IMR-90 (cell line): ENCODE measurements at places on chromosomes 3 and 15. TPM values are rescaled to one million over a fixed set of nuclear protein-coding genes. Genes with fewer than 3 reads are reported as not detected.

DNA sequence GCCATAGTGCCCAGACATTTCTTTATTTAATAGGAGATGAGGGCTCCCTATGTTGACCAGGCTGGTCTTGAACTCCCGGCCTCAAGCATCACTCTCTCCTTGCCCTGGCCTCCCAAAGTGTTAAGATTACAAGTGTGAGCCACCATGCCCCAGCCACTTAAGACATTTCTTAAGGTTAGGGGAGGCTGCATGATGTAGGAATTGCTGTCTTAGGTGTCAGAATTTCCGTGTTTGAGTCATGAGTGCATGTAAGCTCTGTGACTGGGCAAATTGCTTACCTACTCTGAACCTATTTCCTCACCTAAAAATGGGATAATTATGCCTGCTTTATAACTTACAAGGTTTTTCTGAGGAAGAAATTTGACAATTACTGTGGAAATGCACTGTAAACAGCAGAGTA is 34.2 kb upstream of the SIAH2 start:
- H3K4me3 ChIP-seq: no peak overlapping the region
- H3K36me3 ChIP-seq: no peaks in the 10 kb centered on the region
- H3K27me3 ChIP-seq: peaks cover 20% of the 10 kb centered on the region
- H3K27ac ChIP-seq: no peak overlapping the region
- H3K4me1 ChIP-seq: no peaks in the 10 kb centered on the region

DNA sequence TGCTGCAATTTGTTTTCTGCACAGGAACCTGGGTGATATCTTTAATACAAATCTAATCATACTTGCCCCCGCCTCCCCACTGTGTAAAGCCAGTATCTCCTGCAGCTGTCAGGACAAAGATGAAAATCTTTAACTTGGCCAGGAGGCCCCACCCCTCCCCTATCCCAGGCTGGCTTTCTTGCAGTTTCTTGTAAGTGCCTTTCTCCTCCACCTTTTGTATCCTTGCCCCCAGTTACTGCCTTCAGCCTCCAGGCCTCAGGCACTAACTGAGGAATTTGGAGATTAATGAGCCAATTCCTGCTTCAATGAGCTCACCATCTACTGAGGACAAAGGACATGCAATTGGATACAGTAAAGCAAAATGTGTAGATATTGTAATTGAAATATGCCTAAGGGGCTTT is 6.5 kb downstream of the GCSAM start:
- DNase-seq: peak; percentile 21
- H3K4me3 ChIP-seq: no peak overlapping the region
- peaks cover 4% of the 10 kb centered on the region; the same call in 1 of the 2 replicates for H3K4me1 ChIP-seq
- H3K36me3 ChIP-seq: no peaks in the 10 kb centered on the region; the same call in 1 of the 2 replicates

- H3K27ac ChIP-seq: no peak overlapping the region
- no peaks in the 10 kb centered on the region for H3K27me3 ChIP-seq
Observed at GRCh38 chr3:34988296-34988695, 651.0 kb upstream of the ARPP21 start.

DNA sequence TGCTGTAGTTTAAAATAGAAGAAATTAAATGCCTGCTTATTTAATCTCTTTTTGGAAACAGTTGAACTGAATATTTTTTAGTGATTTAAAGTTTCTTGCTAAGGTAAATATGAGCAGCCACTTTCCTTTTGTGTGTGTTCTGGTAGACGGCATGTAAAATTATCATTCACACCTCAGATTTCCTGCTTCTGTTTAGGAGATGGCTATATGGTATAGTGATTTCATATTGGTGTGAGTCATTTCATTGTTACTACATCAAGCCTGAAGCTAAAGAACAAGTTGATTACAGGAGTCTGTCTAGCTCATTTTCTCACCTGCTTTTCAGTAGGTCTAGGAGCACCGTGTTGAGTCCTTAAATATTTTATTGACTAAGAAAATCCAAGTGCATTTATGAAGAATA is 2.2 kb downstream of the LRCH3 start:
- H3K4me3 ChIP-seq: no peak overlapping the region
- H3K27me3 ChIP-seq: no peaks in the 10 kb centered on the region
- no peak overlapping the region for H3K27ac ChIP-seq
- H3K36me3 ChIP-seq: no peaks in the 10 kb centered on the region
- DNase-seq: peak; percentile 63
- peaks cover 6% of the 10 kb centered on the region; the same call in 1 of the 2 replicates for H3K4me1 ChIP-seq

- no peak overlapping the region for H3K4me3 ChIP-seq
- peaks cover 10% of the 10 kb centered on the region; the same call in 1 of the 2 replicates for H3K4me1 ChIP-seq
- no peak for DNase-seq
- H3K27ac ChIP-seq: no peak overlapping the region
- no peaks in the 10 kb centered on the region for H3K27me3 ChIP-seq
Observed at GRCh38 chr3:128198313-128198712, 45.0 kb downstream of the EEFSEC start.

Gene FRMD5
- 5.4 and 5.6 TPM in 2 replicates for total RNA-seq

Gene HHLA2
- not detected in 2 replicates for total RNA-seq

DNA sequence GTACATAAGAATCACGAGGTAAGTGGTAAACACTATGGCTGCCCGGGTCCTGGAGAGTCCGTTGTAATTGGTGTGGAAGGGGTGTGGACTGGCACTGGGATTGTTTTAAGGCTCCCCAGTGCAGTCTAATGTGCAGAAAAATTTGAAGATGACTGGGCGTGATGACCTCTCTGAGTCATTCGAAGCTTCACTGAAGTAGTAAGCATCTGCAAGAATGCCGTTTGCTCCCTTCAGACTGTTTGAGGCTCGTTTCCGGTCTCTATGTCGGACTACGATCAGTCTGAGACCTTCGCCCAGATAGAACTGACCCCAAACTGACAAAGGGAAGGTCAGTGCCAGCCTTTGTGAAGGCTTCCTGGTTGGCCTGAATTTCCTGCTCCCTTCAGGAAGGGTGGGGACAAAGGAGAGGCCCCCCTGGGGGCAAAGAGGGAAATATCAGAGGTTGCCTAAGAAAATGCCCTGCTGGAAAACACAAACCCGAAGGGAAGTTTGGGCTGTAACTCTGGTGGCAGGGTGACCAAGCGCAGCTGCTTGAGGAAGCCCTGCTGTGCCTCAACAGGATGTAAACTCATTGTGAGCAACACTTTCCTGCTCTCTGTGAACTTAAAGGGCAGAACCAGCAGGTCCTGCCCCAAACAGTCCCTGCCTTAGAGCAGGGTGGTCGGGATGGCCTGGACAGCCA is 34.6 kb downstream of the BTD start:
- H3K36me3 ChIP-seq: no peaks in the 10 kb centered on the region
- DNase-seq: peak; percentile 96
- H3K4me3 ChIP-seq: no peak overlapping the region
- no peaks in the 10 kb centered on the region for H3K27me3 ChIP-seq

- H3K27me3 ChIP-seq: no peaks in the 10 kb centered on the region; the same call in 1 of the 2 replicates
- H3K4me3 ChIP-seq: no peak overlapping the region
- no peak for DNase-seq
- no peak overlapping the region for H3K27ac ChIP-seq
Observed at GRCh38 chr3:12471241-12471640, 13.0 kb upstream of the TSEN2 start.

GRCh38 chr15:71705151-71705550 is 105.2 kb upstream of the NR2E3 start:
- H3K4me3 ChIP-seq: no peak overlapping the region
- H3K4me1 ChIP-seq: peaks cover 29% of the 10 kb centered on the region
- H3K27ac ChIP-seq: no peak overlapping the region
- H3K27me3 ChIP-seq: no peaks in the 10 kb centered on the region
- H3K36me3 ChIP-seq: no peaks in the 10 kb centered on the region

Gene INO80
- total RNA-seq: 13.3 and 15.6 TPM in 2 replicates

- no peak overlapping the region for H3K27ac ChIP-seq
- peaks cover 7% of the 10 kb centered on the region for H3K36me3 ChIP-seq
- DNase-seq: no peak
- no peaks in the 10 kb centered on the region for H3K27me3 ChIP-seq
Observed at GRCh38 chr3:195227871-195228270, 43.1 kb downstream of the XXYLT1 start.

- peaks cover 5% of the 10 kb centered on the region for H3K36me3 ChIP-seq
- peak within 1 kb of the TSS; percentile 74 for H3K4me3 ChIP-seq
- no peaks in the 10 kb centered on the region for H3K27me3 ChIP-seq
- peaks cover 34% of the 10 kb centered on the region for H3K4me1 ChIP-seq
- DNase-seq: peak; percentile 56
- peak within 1 kb of the TSS; percentile 79 for H3K27ac ChIP-seq
Observed at GRCh38 chr3:52533623-52534280, at the start of gene NT5DC2. Gene NT5DC2, minus strand, starts transcription at chr3:52533857. Its CDS starts 120 bp downstream, at chr3:52533737.

Gene PPP1R14D
- not detected in 2 replicates for total RNA-seq

- no peaks in the 10 kb centered on the region; the same call in 1 of the 2 replicates for H3K4me1 ChIP-seq
- no peak for DNase-seq
- H3K36me3 ChIP-seq: no peaks in the 10 kb centered on the region
- no peak overlapping the region for H3K4me3 ChIP-seq
- no peak overlapping the region for H3K27ac ChIP-seq
Observed at GRCh38 chr3:183309276-183309675, 56.2 kb downstream of the B3GNT5 start.

DNA sequence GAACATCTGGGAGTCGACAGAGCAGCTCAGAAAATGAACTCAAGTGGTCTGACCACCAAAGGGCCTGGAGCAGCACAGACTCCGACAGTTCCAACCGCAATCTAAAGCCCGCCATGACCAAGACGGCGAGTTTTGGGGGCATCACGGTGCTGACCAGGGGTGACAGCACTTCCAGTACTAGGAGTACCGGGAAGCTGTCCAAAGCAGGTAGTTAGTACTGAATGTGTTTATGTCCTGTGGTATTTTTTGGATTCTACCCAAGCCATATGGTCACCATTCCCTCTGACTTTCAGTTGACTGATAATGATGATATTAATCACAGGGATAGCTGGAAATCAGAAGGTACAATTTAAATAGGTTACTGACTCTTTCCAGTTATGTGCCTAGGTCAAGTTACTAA is 82.3 kb downstream of the ARPP21 start:
- no peaks in the 10 kb centered on the region for H3K27me3 ChIP-seq
- no peaks in the 10 kb centered on the region for H3K36me3 ChIP-seq
- no peak overlapping the region for H3K4me3 ChIP-seq

DNA sequence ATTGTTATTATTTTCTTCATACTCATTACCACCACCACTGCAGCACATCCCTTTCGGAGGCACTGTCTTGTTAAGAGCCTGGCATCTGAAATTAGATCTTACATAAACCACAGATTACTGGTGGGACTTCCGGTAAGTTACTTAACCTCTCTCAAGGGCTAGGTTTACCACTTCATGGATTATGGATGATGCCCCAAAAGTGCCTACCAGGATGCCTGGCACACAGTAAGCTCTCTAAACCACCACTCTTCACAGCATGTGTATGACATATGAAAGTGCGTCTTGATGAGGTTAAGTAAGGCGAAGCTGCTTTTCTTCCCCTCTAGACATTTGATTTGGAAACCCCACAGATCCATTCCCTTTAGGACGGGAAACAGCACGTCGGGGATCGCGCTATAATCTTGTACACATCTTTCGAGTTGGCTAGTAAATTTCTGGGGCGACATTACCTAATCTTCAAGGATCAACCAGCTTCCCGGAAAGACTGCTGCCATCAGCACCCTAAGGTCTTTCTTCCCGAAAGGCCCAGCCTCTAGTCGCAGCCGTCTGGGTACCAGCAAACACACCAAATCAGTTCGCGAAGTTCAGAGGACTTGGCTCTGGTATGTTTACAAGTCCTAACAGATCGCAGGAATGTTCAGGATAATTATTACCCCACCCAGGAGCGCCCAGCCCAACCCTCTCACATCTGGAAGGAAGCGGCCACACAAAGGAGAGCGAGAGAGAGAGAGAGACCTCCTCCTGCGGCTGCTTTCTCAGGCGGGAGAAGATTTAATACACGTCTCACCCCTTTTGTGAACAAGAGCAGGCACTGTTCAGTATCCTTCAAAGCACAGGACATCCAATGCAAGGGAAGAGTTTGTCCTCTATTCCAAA is 155.1 kb upstream of the FRMD4B start:
- H3K36me3 ChIP-seq: no peaks in the 10 kb centered on the region
- no peaks in the 10 kb centered on the region for H3K4me1 ChIP-seq
- no peak overlapping the region for H3K4me3 ChIP-seq
- DNase-seq: no peak
